ENCODE measurements at places on chromosomes 2 and 18.

DNA sequence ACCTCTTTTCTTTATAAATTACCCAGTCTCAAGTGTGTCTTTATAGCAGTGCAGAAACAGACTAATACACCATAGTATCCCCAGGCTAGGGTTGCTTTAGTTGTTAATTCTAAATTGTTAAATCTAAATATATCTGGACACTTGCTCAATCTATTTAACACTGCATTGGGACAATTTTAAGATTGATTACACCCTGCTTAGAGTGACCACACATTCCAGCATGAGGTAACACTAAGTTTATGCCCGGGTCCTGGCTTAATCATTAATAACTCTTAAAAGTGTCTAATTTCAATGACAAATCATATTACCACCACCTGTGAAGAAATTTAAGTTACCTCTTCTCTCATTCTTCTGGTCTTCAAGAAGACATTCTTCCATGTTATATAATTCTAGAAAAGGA, 131.4 kb downstream of the ZNF385B start:
- DNase-seq = no peak

- DNase-seq = no peak
Observed at GRCh38 chr2:122595065-122595464, 839.6 kb downstream of the TSN start.

DNA sequence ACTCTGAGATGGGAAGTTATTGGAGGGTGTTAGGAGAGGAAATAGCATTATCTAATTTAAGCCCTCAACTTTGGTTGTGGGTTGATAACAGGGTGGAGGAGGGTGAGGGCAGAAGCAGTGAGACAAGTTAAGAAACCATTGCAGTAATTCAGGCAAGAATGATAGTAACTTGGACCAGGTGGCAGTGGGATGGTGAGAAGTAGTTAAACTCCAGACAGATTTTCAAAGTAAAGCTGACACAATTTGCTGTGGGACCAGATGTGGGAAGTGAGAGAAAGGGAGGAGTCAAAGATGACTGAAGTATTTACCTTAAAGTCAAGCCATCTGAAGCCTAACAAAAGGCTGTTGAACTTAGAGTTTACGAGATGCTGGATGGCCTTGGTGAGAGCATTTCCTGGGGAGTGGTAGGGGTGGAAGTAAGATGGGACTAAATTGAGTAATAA, 163.2 kb upstream of the KLF7 start:
- no peak for DNase-seq

DNA sequence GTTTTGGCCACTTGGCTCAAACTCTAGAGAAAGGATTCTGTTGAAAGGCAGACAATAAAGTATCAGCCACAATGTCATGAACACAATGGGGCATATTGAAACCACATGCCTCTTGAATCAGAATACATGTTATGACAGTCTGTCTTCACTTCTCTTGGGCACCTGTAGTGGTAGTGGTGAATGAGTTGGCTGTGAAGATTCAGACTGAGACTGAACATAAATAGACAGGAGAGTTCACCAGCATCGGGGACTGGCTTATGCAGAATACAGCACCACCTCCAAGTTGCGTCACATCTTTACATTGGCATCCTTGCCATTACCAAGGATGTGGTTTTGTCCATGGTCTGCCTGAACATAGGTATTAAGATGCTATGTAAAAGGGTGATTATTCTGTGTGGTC, 336.8 kb downstream of the MYCN start:
- DNase-seq = no peak

DNA sequence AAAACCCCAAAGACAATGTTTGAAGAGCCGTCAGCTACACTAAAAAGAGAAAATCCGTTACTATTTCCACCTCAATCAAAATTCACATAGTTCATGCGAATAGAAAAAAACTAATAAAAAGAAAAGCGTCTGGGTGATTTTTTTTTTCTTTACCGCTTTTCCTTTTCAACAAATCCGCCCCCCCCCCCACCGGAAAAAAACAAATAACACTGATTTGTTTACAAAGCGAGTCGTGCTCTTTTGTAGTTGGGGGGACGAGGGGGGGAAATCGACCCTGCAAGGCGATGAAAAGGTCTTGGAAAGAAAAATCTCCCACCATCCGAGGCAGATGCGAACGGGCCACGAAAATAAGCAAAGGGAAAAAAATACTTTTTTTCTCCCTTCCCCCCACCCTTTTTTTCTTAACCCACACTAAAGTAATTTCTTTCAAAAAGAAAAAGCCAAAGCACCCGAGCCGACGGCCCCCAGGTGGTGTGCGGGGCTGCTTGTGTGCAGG, 638 bp downstream of the ZNF521 start:
- DNase-seq = no peak

DNA sequence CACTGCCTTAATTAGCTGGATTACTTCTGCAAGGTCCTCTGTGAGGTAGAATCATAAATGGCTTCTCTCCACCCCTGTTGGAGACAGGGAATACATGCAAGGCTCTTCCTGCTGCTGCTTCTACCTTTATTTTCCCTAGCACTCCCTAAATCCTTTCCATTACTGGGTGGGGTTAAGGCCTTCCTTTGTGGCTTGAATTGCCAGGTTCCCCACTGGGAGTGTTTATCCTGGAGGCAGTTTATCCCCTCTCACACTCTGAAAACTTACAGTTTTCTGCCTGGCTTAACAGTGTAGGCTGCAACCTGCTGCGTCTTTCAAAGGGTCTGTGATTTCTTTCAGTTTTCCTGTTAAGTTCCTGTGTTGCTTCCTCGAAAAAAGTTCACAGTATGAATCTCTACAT, 1062.3 kb upstream of the CRIM1 start:
- no peak for DNase-seq

DNA sequence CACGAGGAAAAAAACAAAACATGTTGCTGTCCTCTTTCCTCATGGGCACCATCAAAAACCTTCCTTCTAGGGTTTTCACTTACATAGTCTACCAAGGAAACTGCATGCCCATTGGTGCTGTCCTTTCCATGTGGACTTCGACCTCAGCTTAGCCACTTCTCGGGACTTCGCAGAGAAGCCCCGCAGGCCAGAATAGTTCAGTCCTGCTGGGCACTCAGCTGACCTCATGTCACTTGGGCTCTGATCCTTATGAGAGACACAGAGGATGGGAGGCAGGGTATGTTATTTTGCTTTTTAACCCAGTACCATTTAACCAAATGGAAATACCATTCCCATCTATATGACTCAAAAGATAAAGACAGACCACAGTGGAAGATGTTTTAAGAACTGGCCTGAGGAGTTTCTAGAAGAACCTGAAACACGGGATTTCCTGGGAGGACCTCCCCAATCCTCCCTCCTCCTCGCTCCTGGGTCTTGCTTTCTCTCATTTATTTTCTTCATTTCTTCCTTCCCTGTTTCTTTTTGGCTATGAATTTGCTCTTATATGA, 28.4 kb downstream of the AAK1 start:
- DNase-seq = no peak

- DNase-seq = no peak
Observed at GRCh38 chr2:38907743-38908562, 18.3 kb downstream of the ARHGEF33 start.

GRCh38 chr2:113078350-113078839, 10.6 kb downstream of the IL1F10 start:
- DNase-seq = no peak

DNA sequence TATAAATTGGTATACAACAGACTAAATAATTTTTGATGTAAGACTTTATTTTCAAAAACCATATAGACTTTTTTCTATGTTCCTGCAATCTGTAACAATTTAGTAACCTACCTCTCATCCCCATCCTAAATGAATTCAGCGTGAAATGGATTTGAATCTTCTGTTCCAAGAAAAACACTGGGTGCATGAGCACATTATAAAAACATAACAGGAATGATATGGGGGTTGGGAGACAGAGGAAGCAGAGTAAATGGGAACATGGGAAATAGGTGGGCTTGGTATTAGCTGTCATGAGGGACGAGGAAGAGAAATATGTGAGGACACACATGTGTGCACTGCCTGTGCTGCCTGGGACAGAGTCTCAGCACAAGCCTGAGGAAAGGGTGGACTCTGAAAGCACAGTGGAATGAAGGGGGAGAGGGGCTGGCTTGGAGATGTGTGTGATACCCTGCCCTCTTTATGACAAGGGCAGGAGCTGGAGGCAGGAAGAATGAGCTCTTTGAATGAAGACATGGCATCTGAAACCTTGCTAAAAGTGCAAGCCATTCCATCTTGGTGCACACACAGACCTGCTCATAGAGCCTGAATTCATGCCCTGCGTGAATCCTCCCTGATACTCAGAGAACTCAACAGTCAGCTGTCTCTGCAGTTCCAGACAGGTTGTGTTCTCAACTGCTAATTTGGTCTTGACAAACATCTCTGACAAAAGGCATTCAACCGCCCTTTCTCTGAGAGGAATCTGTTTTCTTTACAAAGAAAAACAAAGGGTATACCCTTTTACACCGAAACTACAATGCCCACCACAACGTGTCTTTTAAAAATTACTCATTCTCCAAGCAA, 66.6 kb downstream of the EPB41L3 start:
- DNase-seq = no peak

- DNase-seq = no peak
Observed at GRCh38 chr2:154914561-154914960, 216.1 kb downstream of the KCNJ3 start.

- no peak for DNase-seq
Observed at GRCh38 chr2:235206980-235207579, 255.3 kb downstream of the SH3BP4 start.

DNA sequence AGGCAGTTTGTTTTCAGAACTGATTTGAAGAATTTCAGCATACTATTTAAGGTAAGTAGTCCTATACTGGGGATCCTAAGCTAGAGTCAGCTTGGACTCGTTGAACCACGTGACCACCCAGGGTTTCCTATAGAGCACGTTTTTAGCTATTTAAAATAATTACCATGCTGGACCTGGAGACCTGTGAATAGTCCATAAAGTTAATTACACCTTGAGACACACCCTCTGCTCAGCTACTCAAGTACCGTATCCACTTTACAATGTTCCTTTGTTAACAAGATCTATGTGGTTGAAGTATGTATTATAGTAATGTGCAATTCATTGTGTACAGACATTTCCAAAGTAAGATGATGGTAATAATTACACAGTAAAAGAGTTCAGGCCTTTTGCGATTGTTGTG, 67.6 kb downstream of the CRIM1 start:
- no peak for DNase-seq

GRCh38 chr18:7234091-7234490, 3.2 kb downstream of the LRRC30 start:
- DNase-seq = no peak

GRCh38 chr2:37367984-37368383, 23.6 kb downstream of the QPCT start:
- DNase-seq = no peak

GRCh38 chr18:55879331-55879730, 291.3 kb upstream of the TCF4 start:
- no peak for DNase-seq

DNA sequence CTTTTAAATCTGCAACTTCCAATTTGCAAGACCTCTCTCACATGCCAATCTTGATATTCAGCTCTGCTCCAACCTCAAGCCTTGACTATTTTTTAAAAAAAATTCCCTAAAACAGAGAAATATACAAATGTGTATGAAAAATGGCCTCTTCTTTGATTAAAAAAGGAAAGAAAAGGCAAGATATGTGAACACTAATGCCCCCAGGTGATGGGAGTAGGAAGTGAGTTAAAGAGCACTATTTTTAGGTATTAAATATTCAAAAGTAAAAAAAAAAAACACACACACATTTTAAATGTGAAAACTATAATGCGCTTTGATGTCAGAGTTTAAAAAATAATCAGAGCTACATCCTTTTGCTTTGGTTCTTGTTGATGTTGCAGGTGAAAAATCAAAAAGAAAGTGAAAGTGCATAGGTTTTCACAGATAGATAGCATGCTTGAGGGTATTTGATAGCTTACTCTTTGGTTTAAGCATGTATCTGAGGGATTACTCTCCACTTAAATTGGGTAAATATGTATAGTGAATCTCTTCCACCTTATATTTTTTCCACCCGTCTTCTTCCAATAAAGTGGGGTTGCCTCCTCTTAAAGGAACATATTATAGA, 406.0 kb upstream of the POU3F3 start:
- no peak for DNase-seq

GRCh38 chr2:142742371-142743214, 134.9 kb upstream of the KYNU start:
- DNase-seq = no peak

DNA sequence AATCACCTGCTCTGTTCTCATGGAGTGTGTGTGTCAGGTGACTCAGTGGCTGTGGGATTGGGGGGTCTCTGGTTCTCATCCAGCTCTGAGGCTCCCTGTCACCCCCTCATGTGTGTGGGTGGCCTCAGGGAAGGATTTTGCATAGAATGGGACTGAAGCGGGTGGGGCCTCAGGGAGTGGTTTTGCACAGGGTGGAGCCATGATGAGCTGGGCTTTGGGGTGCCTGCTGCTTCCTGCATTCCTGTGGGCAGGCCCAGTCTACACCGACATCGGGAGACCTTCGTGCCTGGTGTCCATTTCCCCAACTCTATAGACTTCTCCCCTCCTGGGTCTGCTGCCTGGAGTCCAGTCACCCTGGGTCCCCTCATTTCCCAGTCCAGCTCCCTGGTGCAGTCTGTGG, 59.7 kb downstream of the VAPA start:
- no peak for DNase-seq

DNA sequence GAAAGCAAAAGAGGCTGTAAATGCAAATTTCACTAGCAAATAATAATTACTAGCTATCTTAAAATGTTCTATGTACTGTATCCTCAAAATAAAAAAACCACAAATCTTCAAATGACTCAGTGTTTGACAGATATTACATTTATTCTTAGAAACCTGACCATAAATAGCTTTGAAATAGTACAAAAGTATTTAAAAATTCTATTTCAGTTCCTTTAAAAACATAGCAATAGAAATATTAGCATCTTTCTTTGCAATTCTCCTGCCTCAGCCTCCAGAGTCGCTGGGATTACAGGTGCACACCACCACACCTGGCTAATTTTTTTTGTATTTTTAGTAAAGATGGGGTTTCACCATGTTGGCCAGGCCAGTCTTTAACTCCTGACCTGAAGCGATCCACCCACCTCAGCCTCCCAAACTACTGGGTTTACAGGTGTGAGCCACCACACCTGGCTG, 50.6 kb downstream of the MSH6 start:
- no peak for DNase-seq

DNA sequence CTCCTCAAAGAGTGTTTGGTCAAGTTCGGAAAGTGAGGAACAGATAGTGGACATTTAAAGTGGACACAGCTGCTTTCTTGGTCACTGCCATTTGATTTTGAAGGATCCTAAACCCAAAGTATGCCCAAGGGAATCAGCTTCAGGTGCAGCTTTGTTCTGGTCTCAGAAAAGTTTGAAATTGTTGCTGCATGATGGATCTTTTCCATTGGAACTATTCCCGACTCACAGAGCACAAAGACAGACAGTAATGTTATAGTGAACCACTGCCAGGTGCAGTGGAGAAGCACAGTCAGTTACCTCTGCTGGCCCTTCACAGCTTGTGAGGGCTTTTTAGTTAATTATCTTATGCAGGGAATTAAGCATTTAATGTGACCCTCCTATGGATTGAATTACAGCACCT, 301.7 kb downstream of the PHLPP1 start:
- no peak for DNase-seq

DNA sequence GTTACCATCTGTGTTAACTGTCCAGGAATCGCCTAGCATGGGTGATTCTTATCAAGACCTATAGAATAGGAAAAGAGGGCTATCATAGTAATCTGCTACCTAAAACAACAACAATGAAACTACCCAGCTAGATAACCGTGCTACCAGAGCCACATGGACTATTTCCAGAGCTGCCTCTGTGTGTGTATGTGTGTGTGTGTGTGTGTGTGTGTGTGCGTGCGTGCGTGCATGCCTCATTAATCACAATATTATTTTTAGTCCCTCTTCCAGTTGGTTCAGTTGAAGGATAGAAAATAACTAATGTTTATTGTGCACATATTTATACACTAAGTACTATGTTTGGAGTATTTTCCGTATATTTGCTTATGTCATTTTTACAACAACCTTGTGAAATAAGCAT, 201.1 kb downstream of the SP3 start:
- no peak for DNase-seq

All from posterior cingulate gyrus (tissue), 11 donors.